Activated CD4-positive, alpha-beta T cell treated with anti-CD3 and anti-CD28 coated beads, Interleukin-2, amount 50 U/mL, for 4 hours (primary cell): ENCODE measurements at places on chromosomes 16 and 17.

DNA sequence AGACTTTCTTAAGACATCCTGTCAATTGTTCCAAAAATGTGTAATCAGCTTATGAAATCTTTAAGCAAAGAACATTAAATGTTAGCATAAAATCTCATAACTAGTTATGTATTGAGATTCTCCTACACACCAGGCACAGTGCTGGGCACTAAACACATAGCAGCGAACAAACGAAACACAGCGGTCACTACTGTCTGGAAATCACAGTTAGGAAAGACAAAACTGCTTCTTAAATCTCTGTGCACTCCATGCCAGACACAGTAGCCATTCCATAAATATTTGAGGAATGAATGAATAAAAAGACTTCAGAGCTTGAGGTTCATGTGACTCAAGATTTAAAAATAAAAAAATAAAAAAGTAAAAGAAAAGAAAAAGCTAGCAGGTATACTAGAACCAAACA is 20.1 kb downstream of the TOX3 start:
- no peak for DNase-seq

DNA sequence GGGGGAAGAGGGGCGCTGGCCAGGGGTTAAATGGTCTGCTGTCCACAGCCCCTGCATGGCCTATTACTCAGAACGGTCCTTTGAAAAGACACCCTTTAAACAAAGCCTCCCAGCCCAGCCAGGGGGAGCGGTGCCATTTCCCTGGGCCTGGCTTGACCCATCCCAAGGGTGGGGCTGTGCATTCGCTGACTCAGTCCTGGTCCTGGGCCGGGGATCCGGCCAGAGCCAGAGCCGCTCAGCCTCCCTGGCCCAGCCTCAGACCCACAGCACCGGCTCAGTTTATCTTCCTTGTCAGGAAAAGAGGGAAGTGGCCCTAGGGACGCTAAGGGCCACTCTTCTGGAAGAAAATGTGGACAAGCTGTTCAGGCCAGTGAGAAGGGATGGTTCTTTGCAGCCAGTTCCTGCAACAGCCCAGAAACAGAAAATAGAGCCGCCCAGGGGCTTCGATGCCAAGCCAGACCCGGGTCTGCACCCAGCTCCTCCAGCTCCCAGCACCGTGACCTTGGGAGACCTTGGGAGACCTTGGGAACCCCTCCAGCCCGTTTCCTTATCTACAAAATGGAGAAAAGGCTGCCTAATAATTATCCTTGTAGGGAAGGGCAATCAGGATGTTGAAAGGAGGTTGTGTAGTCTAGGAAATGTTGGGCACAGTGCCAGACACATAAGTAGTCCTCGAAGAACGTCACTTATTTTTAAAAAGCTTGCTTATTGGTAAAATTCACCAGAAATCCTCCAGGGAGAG is 82.5 kb downstream of the ZDHHC7 start:
- no peak for DNase-seq

DNA sequence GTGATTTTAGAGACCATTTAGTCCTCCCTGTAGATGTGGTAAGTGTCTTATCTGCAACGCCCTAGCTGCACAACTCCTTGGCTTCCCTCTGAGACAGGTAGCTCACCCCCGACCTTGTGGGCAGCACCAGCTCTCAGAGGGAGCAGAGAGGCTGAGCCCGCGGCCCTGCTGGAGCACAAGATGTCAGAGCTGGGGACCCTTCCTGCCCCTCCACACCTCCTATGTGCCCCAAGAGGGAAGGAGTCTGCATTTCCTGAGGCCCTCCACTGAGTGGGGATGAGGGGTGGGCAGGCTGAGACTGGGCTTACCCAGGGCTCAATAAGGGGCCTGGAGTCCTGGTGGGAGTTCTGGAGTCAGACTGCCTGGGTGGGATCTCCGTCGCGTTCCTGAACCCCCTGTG is 12.2 kb upstream of the ADGRG1 start:
- DNase-seq, result no peak

DNA sequence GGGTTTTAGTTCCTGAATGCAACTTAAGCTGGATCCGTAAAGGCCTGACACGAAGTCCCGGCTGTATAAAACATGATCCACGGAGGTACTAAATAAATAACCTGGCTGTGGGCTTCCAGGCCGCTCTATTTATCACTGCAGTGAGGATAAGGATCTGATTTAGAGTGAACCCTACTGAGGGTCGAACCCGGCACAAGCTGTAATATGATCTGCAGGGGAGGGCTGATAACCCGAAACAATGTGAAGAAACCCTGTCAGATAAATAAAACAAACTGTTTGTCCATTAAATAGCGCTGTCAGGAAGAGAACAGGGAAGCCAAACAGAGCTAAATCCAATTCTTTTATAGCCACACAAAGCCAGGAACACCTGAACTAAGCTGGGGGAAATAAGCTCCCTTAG is 375.6 kb upstream of the SALL1 start:
- DNase-seq, result no peak

GRCh38 chr17:15782866-15783265 is 50.8 kb downstream of the TBC1D26 start:
- no peak for DNase-seq
